ENCODE measurements at places on chromosomes 12 and 14.

GRCh38 chr14:33347796-33348195 is 409.1 kb downstream of the NPAS3 start:
- no peak for DNase-seq

- peak; percentile 51 for DNase-seq
Observed at GRCh38 chr12:49763006-49763591, 21.7 kb downstream of the TMBIM6 start.

DNA sequence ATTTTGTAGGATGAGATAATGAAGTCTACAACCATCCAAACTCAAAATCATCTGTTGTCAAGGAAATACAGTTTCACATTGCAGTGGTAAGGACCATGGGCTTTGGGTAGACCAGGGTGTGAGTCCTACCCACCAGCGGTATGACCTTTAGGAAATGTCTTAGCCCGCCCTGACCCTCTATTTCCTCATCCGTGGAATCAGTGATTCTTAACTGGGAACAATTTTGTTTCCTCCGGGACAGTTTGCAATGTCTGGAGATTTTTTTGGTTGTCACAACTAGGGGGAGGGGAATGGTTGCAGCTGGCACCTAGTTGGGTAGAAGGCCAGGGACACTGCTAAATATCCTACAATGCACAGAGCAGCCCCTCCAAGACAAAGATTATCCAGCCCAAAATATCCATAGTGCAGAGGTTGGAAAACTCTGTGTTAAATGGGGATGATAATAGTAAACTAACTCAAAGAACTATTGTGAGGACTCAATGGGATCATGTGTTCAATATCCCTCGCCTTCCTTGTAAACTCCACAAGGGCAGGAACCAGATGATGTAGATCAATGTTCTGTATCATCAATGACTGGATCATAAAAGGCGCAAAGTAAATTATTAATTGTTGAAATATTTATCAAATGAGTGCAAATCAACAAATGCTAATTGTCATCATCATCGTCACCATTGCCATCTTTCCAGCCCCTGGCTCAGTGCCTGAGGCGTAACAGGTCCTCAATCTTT is 15.7 kb upstream of the IFT81 start:
- no peak for DNase-seq

DNA sequence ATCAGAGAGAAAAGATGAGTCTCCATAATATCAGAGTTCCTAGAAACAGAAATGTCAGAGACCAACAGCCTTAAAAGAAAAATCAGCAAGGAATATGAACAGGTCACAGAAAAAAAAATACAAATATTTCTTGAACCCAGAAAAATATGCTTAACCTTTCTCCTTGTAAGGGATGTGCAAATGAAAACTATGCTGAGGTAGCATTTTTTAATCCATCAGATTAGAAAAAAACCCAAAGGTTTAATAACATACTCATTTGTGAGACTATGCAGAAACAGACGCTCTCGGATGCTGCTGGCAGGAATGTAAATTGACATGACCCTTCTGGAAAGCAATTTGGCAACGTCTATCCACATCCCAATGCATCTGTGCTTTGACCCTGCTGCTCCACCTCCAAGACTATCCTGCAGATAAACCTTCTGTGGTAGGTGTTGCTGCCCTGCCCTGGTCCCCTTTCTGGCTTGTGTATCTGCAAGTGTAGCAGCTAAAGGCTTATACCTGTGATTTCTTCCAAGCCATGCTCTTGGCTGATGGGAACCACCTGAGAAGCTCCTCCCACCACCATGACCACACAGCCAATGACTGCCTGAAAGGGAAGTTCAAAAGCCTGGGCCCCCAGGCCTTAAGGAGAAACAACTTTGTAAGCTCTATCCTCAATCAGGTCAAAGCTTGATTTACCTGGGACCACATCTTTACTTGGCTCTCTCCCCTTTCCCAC is 49.4 kb downstream of the LTBP2 start:
- DNase-seq = no peak

- peak; percentile 3 for DNase-seq
Observed at GRCh38 chr12:124347805-124348658, 53.1 kb downstream of the RFLNA start.

- DNase-seq = no peak
Observed at GRCh38 chr12:54144738-54145137, 44.0 kb downstream of the SMUG1 start.

- DNase-seq = no peak
Observed at GRCh38 chr12:56300644-56301464, 724 bp upstream of the CS start.

- DNase-seq = no peak
Observed at GRCh38 chr14:48792376-48793024, 793.7 kb downstream of the RPS29 start.

- DNase-seq = no peak
Observed at GRCh38 chr12:26555139-26555538, 277.9 kb downstream of the ITPR2 start.

Measured in stimulated activated CD8-positive, alpha-beta memory T cell treated with anti-CD3 and anti-CD28 coated beads, Interleukin-7, amount 100 ng/mL, for 1 hour (primary cell).